ENCODE measurements at places on chromosomes 3 and 15.

DNA sequence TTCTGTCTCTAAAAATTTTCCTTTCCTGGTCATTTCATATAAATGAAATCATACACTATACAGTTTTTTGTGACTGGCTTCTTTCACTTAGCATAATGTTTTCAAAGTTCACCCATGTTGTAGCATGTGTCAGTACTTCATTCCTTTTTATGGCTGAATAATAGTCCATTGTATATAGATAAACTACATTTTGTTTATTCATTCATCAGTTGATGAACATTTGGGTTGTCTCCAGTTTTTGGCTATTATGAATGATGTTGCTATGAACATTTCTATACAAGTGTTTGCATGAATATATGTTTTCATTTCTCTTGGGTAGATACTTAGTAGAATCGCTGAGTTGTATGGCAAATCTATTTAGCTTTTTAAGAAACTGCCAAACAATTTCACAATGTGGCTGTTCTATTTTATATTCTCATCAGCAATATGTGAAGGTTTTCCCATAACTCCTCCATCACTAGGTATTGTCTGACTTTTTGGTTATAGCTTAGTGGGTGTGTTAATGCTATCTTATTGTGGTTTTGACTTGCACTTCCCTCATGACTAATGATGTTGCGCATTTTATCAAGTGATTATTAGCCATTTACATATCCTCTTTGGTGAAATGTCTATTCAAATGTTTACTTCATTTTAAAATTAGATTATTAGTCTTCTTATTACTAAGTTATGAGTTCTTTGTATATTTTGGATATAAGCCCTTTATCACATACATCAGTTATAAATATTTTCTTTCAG lies 21.7 kb upstream of the AP4E1 start:
- no peak for DNase-seq

DNA sequence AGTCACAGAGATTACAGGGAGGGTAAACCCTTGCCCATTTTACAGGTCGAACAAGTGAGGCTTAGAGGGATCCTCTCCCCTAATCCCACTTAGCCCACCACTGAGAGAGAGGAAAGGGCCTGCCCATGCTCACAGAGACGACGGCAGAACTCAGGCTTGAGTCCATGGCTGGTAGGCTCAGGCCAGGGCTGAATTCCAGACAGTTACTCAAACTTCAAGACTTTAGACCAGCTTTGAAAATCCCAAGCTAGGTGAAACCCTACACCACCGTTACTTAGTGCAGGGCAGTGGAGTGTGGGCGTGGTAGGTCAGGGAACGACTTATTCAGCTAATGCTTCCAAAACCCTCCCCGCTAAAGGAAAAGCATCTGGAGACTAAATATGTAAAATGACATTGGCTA lies 16.4 kb downstream of the GRIP2 start:
- DNase-seq = no peak

DNA sequence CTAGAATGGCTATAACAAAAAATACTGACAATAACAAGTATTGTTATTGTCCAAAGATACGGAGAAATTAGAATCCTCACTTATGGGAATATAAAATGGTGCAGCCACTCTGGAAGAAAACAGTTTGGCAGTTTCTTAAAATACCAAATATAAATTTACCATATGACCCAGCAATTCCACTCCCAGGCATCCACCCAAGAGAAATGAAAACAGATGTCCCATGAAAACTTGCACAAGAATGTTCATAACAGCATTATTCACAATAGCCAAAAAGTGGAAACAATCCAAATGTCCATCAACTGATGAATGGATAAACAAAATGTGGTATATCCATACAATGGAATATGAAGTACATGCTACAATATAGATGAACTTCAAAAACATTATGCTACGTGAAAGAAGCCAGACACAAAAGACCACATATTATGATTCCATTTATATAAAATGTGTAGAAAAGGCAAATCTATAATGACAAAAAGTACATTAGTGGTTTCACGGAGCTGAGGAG lies 9.4 kb downstream of the AAGAB start:
- no peak for DNase-seq

- no peak for DNase-seq
Measured at GRCh38 chr3:109234300-109234699, 82.0 kb downstream of the DPPA2 start.

DNA sequence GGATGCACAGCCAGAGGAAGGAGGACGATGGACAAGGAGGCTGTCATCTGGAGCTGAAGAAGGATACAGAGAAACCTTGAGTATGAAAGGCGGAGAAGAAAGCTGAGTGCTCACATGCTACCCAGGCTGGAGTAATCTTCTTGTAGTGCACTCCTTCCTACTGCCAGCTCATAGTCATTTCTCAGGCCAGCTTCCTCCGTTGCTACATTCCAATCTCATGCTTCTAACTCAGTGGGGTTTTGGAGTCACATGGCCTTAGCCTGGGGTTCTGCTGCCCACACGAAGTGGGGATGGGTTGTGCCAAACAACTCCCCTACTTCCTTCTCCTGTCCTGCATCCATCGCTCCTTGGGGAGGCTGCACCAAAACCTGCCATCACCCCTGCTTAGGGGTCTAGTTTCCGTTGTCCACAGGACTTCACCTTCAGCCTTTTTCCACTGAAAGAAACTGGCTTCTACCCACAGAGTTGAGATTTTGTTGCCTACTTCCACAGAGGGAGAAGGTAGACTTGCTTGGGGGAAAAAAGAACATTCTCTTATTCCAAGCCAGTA lies 239.9 kb downstream of the EPHB1 start:
- DNase-seq = no peak

DNA sequence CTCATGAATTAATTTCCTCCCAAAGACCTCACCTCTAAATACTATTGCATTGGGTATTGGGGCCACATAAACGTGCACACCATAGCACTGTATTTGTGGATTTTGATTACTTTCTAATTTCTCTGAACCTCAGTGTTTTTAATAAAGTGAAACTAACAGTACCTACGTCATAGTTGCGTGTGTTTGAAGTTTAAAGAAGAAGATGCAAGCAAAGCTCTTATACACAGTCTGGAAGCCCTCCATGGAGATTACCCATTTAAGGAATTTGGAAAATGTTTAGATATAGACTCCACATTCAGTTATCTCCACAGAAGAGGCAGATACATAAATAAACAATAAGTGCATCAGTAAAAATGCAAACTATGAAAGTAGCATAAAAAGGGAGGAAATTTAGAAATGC lies 581.1 kb upstream of the GBE1 start:
- no peak for DNase-seq

DNA sequence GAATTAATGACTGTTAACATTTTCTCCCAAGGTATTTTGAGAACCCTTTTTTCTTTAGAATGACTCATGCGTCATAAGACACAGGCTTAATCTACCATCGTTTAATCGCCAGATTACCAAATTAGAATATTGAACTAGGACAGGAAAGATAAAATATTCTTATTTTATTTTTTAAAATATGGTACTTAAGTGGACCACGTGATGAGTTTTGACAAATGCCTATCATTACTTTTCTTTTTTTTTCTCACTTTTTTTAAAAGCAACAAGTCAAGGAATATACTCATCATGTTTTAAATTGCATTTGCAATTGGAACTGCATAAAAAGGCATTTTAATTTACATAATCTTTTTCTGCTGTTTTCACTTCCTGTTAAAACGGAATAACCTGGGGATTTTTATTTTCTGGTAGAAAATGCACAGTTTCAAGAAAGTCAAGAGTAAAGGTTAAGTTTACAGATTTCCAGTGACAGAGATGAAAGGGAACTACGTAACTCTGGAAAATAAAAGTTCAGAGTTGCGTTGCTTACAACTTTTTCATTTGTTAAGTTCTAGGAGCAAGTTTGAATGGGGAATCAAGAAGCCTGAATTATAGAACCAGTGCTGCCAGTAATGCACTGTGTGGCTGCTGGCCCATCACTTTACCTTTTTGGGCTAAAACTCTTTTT lies 23.6 kb downstream of the SIAH2 start:
- DNase-seq = no peak

GRCh38 chr15:67750371-67750770 lies 74.9 kb upstream of the SKOR1 start:
- no peak for DNase-seq

DNA sequence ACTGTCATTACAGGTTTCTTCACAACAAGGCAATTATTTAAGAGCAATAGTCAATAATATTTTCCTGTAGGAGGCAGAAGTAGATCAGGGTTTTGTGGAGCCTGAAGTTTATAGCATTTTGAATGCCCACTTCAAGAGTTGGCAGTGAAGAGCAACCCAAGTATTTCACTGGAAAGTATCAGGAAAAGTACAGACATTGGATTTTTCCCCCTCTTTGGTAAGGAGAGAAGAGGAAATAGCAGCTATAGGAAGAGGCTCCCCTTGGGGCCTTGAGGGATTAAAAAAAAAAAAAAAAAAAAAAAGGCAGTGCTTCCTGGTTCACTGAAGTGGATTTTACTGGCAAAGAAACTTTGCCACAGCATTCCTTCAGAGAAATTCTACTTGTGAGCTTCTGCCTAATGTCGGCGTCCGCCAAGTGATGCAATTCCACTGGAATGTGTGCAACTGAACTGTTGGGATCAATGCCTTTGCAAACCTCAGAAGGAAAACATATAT lies 5.7 kb upstream of the CNTN6 start:
- no peak for DNase-seq

Measured in NCI-H1694 (cell line).